ENCODE measurements at places on chromosomes 4 and X.

DNA sequence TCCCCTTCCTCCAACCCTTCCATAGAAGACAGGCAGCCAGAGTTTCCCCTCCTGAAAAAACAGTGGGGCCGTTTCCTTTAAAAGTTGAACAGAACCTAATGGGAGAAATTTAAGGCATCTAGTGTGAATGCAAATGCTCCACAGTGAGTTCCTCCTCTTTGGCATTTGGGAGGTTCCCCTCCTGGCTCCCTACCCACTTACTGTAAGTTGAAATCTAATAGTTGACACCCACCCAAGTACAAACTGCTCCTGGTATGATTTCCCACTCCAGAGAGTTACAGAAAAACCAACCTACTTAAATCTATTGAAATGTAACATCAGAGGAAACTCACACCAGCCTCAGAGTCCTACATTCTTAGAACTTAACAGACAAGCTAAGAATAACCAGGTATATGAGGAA lies 17.6 kb downstream of the ENPEP start:
- DNase-seq = no peak

GRCh38 chr4:122922877-122923511 lies 597 bp upstream of the NUDT6 start:
- DNase-seq = peak; percentile 88

DNA sequence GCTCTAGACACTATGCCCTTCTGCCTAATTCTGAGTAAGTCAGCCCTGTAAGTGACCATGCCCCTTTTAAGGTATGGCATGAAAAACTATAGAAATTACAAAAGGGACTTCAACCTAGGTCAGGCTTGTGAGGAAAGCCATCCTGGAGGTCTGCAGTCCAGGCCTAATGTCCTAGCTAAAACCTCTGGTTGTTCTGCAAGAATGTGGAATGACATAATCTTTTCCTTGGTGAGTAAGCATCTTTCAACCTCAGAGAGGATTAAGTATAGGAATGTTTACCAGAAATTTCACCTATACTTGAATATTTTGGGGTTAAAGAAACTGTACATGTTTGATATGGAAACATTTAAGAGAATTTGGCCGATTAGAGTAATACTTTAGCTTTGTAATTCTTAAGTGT lies 23.8 kb upstream of the HPSE start:
- DNase-seq = peak; percentile 42

DNA sequence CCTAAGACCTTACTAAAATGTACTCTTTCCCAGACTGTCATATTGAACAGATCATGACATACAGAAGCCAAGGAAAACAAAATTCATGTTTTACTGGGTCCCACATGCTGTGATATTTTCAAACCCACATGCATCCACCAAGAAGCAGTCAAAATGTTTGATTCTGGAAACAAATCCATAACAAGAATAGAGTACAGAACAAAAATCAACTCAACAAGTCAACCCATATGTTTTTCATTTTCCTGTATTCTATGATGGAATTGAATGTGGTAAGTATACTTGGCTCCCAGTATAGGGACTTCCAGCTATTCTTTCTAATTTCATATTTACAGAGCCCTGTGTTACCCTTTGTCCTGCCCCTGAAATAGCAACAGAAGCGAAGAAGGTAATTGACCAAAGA lies 106.8 kb downstream of the COL25A1 start:
- no peak for DNase-seq

- DNase-seq = no peak
Measured at GRCh38 chr4:182837831-182838230, 79.4 kb downstream of the DCTD start.

DNA sequence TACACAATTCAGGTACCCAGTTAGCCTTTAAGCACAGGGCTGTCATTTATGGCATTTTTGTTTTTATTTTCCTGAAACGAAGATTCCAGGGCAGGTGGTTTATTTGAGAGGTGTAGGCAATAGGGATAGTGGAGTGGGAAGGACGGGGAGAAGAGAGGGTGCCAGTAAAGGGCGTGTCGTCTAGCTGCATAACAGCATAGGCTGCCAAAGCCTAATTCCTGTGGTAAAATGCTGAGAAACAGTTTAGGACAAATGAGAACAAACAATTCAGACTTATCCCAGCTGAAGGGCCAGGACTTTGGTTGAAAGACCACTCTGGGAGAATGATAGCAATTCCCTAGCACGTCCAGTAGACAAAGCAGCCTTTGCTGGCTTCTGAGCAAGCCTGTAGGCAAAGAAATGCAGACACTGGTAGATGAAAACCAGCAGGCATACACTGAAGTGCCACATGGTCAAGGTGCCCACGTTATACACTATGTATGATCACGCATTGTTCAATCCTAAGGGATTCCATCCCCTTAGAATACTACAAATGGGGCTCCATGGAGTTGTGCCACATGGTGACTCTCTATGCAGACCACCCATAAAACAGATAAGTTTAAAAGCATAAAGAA lies 70.6 kb downstream of the PKD2 start:
- DNase-seq = no peak

- DNase-seq = no peak
Measured at GRCh38 chr4:146401274-146401673, 120.5 kb downstream of the SLC10A7 start.

GRCh38 chr4:182809417-182810102 lies 107.6 kb downstream of the DCTD start:
- DNase-seq = peak; percentile 6

- DNase-seq = no peak
Measured at GRCh38 chrX:12162420-12162819, 24.1 kb downstream of the FRMPD4 start.

DNA sequence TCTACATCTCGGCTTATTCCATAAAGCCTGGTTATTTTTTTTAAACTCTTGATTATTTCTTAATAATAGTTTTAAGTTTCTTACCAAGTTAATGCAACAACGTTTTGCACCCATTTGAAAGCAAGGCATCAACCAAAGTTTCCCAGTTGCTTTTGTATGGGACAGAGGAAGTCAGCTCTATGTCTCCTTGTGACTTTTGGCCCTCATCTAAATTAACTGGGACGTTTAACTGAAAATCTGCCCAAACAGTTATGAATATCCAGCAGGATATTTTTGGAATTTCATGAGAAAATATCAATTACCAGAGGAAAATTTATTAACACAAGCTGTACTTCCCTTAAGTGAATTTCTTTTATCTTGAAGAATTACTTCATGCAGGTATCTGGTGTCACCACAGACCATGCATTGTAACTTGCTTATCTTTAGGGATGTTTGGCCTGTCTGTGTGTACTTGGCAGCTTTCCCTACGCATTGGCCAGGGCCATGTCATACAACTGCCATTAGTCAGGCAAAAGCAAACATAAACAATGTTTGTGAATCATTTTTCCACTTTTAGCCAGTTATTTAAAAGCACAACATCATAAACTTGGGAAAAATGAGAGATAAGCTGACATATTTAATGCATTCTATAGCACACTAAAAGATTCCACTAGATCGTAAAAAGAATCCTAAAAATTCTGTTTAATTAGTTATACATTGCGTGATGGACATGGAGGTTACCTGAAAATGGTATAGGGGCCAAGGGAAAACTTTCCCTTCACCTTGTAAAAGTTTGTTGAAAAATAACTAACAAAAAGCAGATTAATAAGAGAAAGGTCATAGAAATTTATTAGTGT lies 101.4 kb upstream of the PDE5A start:
- DNase-seq = peak; percentile 98

DNA sequence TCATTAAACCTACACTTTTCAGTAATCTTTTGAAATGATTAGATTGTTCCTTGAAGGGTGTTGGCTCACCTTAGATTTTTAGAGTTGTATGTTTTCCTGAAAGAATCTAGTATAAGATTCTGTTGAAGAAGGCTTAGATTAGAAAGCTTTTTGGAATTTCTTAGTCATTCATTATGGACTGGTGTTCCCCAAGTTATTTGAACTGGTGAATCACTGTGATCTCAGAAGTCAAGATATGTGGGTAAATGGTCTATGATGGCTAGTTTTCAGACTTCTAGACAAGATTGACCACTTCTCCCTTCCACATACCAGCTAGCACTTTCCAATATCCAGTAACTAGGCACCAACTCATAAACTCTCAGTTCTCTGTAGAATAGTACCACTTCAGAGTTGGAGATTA lies 138.1 kb downstream of the KDM6A start:
- peak; percentile 34 for DNase-seq

DNA sequence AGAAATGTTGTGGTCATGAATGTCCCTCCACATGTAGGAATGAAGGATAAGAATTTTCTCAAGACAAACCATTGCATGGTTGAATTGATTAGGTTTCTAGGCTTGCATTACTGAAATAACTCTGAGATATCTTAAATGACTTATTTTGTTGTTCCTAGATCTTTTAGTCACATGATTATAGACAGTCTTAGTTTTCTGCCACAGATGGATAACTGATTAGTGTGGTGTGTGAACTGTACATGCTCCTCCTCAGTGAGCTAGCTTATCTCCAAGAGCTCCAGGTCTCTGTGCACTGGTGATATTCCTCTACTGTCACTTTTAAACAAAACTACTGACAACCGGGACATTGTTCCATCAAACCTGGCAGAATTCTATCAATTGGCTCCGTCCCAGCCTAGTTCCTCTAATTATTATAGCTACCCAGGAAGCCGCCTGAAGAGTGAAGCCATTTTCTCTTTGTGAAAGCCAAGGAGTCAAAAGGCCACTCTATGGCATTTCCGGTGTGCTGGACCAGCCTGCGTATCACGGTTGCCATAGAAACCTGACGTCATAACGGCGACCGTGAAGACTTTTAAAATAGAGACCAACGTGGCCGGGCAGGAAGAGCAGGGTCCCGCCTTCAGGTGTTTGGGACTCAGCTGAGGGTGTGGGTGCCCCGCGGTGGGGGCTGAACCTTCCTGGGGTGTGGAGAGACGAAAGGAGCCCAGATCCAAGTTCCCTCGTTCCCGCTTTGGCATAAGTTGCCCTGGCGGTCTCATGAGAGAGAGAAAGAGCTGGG lies 28.1 kb downstream of the BEX3 start:
- peak; percentile 87 for DNase-seq

- DNase-seq = no peak
Measured at GRCh38 chr4:186730621-186731020, 7.0 kb upstream of the FAT1 start.

DNA sequence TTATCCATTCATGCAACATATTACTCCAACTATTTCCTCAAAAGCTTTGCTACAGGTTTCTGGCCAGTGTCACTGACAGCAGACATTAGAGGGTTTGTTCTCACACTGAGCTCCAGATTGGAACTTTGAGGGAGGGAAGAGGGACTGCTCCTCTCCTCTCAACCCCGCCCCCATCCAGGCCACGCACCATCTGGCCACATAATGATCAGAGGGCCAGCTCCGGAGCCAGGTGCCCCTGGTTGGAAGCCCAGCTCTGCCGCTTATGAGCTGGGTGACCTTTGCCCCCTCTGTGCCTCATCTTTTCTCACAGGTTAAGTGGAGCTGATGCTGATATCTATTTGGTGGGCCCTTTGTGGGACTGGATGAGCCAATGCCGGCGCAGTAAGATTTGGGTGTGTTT lies 55.8 kb downstream of the C4orf50 start:
- no peak for DNase-seq

- DNase-seq = no peak
Measured at GRCh38 chr4:41361794-41362526, 105.2 kb downstream of the UCHL1 start.

DNA sequence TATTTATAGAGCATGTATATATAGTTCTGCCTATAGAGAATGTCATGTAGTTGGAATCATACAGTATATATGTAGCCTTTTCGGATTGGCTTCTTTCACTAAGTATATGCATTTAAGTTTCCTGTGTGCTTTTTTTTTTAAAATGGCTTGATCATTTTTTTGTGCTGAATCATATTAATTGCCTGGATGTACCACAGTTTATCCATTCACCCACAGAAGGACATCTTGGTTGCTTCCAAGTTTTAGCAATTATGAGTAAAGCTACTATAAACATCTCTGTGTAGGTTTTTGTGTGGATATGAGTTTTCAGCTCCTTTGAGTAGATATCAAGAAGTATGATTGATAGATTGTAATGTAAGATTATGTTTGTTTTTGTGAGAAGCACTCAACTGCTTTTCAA lies 23.8 kb downstream of the PTTG2 start:
- no peak for DNase-seq

DNA sequence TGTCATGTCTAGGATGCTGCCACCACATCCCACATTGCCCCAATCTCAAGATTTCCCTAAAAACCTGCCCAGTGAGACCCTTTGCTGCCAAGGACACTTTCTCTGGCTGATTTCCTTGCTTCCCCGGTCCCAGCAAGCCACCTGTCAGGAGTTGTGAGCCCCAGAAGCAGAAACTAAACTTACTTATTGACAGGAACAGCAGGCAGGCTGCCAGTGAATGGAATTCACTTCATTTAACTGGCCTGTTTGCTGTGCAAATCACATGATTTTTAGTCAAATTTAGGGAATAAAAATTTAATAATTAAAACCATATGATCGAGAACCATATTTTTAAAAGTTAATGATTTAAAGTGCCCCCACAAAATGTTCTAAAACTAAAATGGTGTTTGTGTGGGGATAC lies 48.5 kb downstream of the MAMLD1 start:
- no peak for DNase-seq

DNA sequence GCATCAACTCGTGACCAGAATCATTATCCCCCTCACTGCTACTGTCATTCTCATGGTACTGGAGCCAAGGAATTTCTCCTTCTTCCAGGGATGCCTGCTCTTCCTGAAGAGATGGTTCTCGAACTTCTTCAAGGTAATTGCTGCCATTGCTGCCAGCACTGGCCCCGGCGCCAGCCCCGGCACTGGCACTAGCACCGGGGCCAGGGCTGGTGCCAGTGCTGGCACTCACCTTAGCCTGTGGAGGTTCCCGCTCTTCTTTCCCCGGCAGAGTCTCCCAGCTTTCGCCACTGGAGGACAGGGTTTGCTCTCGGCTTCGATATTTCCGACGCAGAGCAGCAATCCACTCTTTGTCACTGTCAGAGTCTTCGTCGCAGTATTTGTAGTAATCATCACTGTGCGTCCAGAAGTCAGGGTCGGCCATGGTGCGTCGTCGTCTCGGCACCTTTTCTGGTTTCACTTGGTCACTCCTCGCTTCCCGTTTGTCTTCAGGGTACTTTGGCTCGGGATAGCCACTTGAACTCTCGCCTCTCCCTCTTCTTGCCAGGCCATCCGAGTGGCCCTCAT lies 3.4 kb downstream of the PJA1 start:
- no peak for DNase-seq

- no peak for DNase-seq
Measured at GRCh38 chrX:9467751-9468150, 2.9 kb downstream of the TBL1X start.
